ENCODE measurements at places on chromosomes 1 and 21.

GRCh38 chr1:86953167-86953566 is 38.7 kb downstream of the HS2ST1 start:
- DNase-seq = no peak

GRCh38 chr1:22216210-22216883 is 73.5 kb upstream of the WNT4 start:
- DNase-seq = no peak

GRCh38 chr1:17200246-17200645 is 4.7 kb upstream of the PADI1 start:
- DNase-seq = no peak

- no peak for DNase-seq
Observed at GRCh38 chr1:27891196-27891889, 19.0 kb downstream of the THEMIS2 start.

GRCh38 chr1:184507604-184508280 is 120.9 kb downstream of the C1orf21 start:
- no peak for DNase-seq

DNA sequence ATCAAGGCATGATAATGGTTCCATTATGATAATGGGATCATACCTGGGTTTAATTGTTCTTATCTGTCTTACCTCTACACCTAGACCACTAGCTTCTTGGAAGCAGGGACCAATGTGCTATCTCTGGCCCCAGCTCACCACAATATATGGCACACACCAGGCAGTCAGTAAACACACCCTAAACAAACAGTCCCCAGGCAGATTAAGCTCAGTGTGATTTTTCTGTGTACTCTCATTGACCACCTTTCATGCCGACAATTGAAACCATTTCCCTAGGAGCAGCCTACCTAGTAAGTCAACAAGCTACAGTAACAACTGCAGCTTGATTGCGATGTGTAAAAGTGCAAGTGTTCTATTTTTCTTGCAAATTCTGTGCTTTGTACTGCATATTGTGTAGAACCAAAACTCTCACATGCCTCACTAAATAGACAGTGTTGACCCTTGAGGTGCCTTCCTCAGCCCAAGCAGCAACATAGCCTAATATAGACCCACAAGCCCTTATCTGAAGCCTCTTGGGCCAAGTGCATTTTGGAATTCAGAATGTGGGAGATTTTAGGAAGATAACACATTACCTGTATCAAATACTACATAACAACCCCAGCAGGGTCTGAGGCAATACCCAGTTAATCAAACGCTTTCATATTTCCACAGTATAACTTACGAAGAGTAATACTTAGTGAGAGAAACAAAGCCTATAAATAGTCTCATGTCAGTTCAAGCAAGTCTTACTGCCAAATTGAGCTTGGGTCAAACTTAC is 32.0 kb downstream of the INPP5B start:
- no peak for DNase-seq

GRCh38 chr1:168555508-168556046 is 11.8 kb upstream of the XCL2 start:
- no peak for DNase-seq

GRCh38 chr1:116066868-116067565 is 44.2 kb upstream of the MAB21L3 start:
- DNase-seq = no peak

- peak; percentile 73 for DNase-seq
Observed at GRCh38 chr21:15483138-15483780, 246.5 kb upstream of the USP25 start.

DNA sequence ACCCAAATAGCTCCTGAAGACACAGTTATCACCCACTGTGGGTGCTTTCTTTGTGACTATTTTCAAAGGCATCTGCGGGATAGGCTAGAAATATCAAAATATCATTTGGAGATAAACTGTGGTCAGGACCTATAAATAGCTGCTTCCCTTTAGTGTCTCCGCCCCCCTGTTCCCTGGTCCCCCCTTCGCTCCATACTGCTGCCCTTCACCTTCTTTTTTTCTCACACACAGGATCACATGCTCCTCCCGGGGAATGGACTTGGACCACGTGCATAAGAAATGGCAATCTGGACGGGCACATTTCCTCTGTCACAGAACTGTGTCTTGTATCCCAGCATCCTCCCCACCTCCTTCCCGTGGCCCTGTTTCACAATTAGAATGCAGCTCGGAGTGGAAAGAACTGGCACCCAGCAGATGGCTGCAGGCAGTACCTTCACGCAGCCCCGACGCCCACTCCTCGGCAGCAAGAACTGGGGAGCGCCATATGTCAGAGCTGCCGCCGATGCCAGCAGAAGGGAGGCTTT is 68.8 kb upstream of the SSX2IP start:
- DNase-seq = no peak

DNA sequence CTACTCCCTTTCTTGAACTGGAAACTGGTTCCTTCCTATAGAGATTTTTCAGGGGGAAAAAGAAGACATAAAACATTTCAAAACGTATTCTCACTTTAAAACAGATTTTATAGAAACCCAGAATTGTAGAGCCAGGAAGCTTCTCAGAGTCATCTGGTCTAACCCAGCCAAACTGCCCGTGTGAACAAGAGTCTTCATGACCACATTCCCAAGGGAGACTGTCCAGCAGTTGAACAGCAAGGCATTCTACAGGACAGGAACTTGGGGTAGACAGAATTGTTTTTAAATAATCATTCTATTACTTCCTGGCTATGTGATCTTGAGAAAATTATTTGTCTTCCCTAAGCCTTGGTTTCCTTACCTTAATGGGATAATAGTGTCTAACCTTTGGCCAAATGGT is 163.5 kb upstream of the IVNS1ABP start:
- DNase-seq = no peak

DNA sequence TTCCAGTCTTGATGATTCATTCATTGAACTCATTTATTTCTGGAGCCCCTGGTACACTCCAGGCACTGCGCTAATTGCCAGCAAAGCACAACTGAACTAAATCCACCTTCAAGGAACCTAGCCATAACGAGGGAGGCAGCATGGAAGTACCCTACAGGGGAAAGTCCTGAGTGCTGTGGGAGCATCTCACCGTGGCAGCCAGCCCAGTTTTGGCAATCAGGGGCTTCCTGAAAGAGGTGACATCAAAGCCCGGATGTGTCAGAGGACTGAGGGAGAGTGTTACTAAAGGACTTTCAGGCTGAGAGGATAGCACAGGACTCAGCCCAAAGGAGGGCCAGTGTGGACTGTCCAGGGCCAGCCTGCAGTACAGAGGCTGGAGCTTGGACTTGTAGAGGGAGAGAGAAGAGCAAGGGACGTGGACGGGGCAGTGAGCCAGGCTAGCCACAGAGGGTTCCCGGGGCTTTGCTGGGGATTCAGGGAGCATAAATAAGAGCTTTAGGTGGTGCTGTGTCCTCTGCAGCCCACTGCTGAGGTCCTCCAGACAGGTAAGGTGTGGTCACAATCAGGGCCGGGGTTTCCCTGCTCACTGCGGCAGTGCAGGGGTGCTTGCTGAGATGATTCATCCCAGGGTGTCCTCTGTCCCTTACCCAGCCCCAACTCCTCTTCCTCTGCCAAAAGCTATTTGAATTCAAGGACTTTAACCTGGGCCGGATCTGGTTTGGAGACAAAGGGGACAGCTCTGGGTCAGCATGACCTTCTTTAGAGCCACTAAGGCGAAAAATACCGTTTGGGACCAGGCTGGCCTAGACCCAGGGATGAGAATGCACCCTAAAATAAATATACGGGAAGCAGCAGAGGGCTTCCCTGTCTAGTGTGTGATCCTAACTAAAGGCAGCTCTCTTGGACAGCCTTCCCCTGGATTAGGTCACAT is 128.3 kb downstream of the EDEM3 start:
- no peak for DNase-seq

- DNase-seq = no peak
Observed at GRCh38 chr1:160623227-160623633, 23.6 kb downstream of the SLAMF1 start.

- DNase-seq = no peak
Observed at GRCh38 chr1:71522721-71523120, 441.9 kb upstream of the ZRANB2 start.

DNA sequence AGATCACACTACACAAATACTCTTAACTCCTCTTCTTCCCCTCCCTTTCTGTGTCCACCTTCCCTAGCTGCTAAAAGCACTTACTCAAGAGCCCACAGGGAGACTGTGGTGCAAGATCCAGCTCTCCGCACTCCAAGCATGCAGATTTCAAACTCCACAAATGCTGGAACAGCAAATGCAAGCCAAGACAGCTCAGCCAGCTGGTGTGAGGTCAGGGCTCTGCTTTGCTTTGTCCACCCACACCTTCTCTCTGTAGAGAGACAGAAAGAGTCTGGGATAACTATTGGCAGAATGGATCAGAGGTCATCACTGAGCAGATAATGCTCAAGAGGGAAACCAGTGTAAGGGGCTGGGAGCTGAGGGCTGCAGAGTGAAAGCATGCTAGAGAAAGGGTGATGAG is 45.2 kb upstream of the DPT start:
- DNase-seq = no peak

GRCh38 chr1:37078866-37079265 is 44.6 kb upstream of the GRIK3 start:
- no peak for DNase-seq

GRCh38 chr1:86811142-86811924 is 102.6 kb downstream of the SELENOF start:
- no peak for DNase-seq

DNA sequence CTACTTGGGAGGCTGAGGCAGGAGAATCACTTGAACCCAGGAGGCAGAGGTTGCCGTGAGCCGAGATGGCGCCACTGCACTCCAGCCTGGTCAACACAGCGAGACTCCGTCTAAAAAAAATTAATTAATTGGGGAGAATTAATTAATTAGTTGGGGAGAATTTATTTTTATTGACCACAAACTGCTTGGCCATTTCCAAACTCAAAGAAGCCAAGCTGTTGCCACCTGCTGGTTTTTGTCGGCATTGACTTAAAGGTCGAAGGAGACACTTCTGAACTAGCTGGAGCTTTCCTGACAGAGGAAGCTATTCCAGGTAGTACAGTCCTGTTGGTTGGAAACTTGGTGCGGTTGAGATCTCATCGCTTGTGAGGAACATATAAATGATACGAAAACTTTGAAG is 13.1 kb downstream of the MAP1LC3C start:
- DNase-seq = peak; percentile 27

DNA sequence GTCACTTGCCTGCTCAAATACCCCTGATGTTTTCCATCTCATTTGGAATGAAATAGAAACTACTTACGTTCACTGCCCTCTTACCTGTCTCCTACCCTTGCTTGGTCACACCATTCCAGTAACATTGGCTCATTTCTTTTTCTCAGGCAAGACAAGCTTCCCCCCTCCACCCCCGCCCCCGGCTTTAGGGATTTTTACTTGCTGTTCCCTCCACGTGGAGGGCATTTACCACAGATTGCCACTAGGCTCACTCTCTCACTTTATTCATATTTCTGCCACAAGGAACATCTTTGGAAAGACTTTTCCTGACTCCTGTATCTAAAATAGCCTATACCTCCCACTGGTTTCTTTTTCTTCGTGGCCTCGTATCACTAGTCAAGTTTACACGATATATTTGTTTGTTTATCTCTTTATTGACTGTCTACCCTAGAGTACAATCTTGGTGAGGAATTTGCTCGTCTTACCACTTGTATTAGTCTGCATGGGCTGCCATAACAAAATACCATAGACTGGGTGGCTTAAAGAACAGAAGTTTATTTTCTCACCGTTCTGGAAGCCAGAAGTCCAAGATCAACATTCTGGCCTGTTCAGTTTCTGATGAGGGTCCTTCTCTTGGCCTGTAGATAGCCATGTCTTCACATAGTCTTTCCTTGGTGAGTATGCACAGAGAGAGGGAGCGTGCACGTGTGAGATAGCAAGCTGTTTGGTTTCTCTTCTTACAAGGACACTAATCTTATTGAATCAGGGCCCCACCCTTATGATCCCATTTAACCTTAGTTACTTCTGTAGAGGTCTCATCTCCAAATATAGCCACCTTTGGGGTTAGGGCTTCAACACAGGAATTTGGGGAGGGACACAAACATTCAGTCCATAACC is 126.2 kb downstream of the NRDC start:
- DNase-seq = no peak

- no peak for DNase-seq
Observed at GRCh38 chr1:80349218-80349617, 1342.7 kb upstream of the ADGRL4 start.

- DNase-seq = no peak
Observed at GRCh38 chr1:66240491-66241484, 293.2 kb upstream of the SGIP1 start.
